NT2/D1 (cell line): ENCODE measurements at places on chromosomes 16 and 17.

GRCh38 chr17:58371300-58371950, 19.4 kb upstream of the SUPT4H1 start:
- no peak for DNase-seq

DNA sequence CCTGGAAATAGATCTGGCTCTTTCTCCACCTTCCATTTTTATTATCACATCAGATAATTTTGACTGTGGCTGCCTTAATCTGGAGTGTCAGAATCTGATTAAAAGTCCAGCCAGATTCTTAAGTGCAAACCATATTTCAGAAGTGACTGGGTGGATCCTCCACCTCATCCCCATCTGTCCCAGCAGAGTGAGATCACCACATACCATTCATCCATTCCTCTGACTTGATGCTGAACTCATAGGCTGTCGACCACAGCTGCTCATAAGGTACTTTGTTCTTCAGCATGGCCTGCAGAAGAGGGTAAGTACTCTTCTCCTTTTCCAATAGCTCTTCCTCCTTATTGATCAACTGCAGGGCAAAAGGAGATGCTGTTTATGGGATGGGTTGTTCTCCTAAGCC, 53.5 kb downstream of the DNAH3 start:
- DNase-seq: no peak

DNA sequence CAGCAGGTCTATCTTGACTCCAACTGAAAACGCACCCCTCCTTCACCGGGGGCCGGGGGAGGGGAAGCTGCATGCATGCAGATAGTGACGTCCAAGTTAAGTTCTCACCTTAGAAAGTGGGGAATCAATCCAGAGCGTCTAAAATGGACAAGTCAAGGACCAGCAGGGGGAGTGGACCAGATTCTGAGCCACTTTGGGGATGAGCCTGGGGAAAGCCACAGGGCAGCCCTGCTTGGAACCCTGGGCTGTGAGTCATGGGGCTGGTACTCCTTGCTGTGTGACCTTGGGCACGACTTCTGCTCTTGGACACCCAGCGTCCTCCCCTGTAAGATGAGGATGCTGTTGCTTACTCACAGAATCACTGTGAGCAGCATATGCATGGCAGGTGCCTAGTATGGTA, 9.1 kb downstream of the TNFRSF13B start:
- DNase-seq: no peak

GRCh38 chr16:69812688-69813014, 50.5 kb downstream of the WWP2 start:
- no peak for DNase-seq

DNA sequence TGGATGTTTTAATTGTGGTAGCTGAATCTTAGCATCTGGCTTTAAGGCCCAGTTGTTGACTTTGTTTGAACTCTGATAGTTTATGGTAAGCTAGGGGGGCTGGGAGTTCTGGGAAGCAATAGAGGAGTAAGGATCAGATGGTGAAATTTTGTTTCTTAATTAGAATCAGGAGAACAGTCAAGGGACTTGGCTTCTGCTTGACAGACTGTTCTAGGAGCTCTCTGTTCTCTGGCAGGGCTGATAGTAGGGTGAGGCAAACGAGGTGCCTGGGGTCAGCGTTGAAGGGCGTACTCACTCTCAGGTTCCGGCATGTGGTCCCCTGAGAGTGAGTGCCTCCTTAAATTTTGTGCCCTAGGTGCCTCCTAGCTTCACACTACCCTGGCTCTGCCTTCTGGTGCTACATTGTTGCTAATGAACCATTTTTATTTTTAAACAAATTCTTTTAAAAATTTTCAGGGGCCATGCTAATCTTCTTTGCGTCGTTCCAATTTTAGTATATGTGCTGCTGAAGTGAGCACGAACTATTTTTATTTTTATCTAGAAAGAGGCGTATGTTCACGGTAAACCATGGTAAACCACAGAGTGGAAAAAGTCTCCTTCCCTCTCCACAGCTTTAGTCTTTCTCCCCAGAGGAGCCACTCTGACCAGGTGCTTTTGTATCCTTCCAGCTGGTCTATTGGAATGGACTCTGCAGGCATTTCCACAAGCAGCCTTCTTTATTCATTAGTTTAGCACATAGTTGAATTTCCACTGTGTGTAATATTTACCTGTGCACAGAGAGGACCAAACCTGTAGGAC, 19.7 kb downstream of the SLC7A6 start:
- no peak for DNase-seq

DNA sequence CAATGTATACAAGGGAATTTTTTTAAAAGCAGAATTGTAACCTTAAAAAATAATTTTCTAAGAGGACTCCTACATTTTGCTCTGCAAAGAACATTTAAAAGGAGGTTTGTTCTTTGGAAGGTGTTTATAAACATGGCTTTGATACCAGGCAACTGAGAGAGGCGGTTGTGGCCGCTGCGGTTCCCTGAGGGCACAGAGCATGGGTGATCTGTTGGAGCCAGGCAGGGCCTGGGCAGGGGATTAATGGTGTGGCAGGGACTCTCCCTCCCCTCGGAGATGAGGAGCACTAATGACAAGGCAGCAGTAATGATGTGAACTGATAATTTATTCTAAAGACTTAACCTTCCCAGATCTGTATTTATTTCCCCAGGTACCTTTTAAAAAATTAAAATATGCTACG, 65.4 kb downstream of the WWP2 start:
- DNase-seq: no peak

- no peak for DNase-seq
Measured at GRCh38 chr16:57190136-57190535, 4.0 kb downstream of the RSPRY1 start.

DNA sequence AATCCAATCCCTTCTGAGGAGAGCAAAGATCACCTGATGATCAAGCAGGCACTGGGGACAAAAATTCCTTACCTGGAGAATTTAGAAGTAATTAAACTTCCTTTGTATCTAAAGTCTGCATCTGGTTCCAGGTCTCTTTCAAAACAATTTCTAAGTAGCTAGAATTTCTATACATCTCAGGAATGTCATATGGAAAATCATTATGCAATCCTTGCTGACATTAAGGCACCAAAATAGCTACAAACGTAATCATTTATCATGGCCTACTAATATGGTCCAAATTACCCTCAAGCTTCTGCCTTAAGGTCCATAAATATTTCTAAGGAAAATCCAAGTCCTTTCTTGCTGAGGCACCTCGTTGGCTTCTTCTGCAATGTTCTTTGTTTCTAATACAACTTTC, 32.9 kb upstream of the YPEL2 start:
- no peak for DNase-seq

- DNase-seq: no peak
Measured at GRCh38 chr16:25893332-25893731, 201.6 kb downstream of the HS3ST4 start.
